ENCODE measurements at places on chromosomes 16 and 17.

GRCh38 chr17:36918211-36918691 lies 19.0 kb upstream of the LHX1 start:
- DNase-seq: no peak
- no peak overlapping the region for H3K27ac ChIP-seq
- peaks cover 18% of the 10 kb centered on the region for H3K27me3 ChIP-seq
- H3K4me3 ChIP-seq: no peak overlapping the region
- no peaks in the 10 kb centered on the region for H3K4me1 ChIP-seq
- no peaks in the 10 kb centered on the region for H3K36me3 ChIP-seq

DNA sequence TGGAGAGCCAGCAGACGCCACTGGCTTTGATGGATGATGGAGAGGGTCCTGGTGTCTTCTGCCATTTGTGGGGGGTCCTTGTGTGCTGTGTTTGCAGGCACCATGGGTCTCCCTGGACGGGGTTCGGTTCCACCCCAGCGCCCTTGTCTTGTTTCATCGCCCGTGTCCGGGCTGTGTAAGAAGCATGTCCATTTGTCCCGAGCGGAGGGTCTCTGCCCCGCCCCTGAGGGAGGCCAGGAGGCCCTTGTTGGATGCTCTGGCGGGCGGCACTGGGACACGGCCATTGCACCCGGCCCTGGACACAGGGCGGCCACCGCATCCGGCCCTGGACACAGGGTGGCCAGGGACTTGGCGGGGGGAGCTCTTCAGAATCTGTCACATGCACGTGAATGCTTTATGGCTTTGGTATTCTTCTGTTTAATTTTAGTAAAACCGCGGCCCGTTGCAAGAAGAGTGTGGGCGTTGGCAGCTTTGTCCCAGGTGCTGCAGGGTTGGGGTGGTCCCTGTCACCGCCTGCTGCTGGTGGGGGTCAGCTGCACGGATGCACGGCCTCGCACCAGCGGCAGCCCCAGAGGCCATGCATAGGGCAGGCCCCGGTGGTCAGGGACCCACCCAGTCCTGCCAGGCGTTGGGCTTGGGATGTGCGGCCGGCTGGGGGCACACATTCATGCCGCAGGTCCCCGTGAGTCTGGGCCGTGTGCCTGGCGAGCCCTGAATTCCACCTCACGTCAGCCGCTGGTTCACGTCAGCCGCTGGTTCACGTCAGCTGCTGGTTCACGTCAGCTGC lies 21.0 kb upstream of the ZNF750 start:
- peak overlapping the region; percentile 47 for H3K4me3 ChIP-seq
- H3K27ac ChIP-seq: no peak overlapping the region
- peaks cover 76% of the 10 kb centered on the region for H3K4me1 ChIP-seq
- H3K27me3 ChIP-seq: no peaks in the 10 kb centered on the region
- no peak for DNase-seq
- no peaks in the 10 kb centered on the region for H3K36me3 ChIP-seq

GRCh38 chr17:43601280-43602039 lies 55.3 kb upstream of the ETV4 start:
- H3K4me3 ChIP-seq: no peak overlapping the region
- no peaks in the 10 kb centered on the region for H3K36me3 ChIP-seq
- H3K27ac ChIP-seq: no peak overlapping the region
- no peaks in the 10 kb centered on the region for H3K4me1 ChIP-seq

- no peak overlapping the region for H3K4me3 ChIP-seq
- no peak for DNase-seq
- H3K4me1 ChIP-seq: peaks cover 12% of the 10 kb centered on the region
These were observed 49.1 kb downstream of the TBC1D16 start for GRCh38 chr17:79986411-79987186.

- H3K27me3 ChIP-seq: no peaks in the 10 kb centered on the region
- no peak overlapping the region for H3K27ac ChIP-seq
- DNase-seq: no peak
- peaks cover 28% of the 10 kb centered on the region for H3K36me3 ChIP-seq
- H3K4me3 ChIP-seq: no peak overlapping the region
- H3K4me1 ChIP-seq: no peaks in the 10 kb centered on the region
These were observed 21.3 kb downstream of the TMEM186 start for GRCh38 chr16:8776129-8776584.

DNA sequence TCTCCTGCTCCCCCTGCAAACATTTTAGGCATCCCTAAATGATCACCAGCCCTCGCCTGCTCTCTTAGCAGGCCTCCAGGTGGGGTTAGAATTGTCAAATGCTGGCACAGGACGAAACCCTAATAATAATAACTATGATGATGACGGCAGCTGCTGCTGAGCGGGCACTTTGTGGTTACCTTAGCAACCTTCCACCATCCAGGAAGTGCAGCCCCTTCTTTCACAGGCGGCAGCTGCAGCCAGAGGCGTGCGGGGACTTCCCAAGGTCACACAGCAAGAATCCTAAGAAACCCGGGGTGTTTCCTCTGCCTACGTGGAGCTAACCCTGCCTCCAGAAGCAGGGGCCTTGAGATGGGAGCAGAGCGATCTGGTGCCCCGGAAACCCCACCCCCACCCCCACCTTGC lies 22.4 kb upstream of the EIF1 start:
- peak overlapping the region; percentile 58 for H3K4me3 ChIP-seq
- no peaks in the 10 kb centered on the region for H3K27me3 ChIP-seq
- H3K36me3 ChIP-seq: no peaks in the 10 kb centered on the region
- DNase-seq: peak; percentile 31
- peaks cover 42% of the 10 kb centered on the region for H3K4me1 ChIP-seq
- H3K27ac ChIP-seq: peak overlapping the region; percentile 99
